HFFc6 (cell line): ENCODE measurements at places on chromosomes 11 and 22.

DNA sequence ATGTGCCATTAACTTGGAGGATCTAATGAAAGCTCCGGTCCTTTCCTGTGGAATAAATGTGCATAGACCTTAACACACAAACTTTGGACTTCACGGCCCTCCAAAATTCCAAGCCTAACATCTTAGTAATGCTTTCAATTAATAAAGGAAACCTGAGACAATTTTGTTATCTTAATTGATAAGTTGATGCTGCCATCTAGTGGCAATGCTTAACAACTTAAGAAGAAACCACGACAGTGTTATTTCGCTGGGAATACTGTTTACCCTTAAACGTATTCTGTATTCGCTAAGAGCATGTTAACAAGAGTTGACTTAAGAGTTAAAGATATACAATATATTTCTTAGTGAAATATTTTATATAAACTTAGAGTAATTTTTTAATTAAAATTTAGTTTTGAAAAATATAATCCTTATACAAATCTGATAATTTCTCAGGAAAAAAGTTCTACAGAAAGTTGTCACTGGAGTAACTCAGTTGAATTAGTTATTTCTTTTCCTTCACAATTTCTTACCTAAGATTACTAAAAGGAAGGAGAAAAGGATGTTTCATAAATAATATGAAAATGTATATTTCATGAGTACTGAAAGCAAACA is 35.0 kb upstream of the OR9G4 start:
- peak; percentile 35 for DNase-seq

DNA sequence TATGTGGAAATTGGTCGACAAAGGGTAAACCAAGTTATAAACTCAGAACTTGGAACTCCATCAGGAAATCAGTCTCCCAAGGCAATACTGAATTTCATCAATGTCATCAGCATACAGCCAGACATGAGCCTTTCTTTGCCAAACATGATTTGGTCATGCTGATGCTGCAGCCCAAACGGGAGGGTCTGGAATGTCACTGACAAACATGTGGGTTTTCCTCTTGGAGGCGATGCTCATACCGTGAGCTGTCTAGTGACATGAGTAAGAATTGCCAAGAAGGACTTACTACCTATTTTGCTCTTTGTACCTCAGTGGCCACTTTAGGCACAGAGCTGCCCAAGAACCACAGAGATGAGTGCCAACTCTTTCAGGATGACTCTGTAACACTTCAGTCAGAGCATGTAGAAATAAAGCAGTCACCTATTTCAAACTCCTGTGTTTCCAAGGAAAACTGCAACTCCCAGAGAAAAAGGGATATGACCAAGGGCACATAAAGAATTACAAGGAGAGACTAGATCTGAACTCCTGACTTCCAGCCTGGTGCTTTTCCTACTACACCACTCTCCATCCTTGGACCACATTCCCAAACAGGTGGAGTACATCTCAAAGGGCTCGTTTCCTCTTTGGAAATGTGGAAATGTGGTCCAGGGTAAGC is 24.3 kb upstream of the MRGPRX2 start:
- no peak for DNase-seq

DNA sequence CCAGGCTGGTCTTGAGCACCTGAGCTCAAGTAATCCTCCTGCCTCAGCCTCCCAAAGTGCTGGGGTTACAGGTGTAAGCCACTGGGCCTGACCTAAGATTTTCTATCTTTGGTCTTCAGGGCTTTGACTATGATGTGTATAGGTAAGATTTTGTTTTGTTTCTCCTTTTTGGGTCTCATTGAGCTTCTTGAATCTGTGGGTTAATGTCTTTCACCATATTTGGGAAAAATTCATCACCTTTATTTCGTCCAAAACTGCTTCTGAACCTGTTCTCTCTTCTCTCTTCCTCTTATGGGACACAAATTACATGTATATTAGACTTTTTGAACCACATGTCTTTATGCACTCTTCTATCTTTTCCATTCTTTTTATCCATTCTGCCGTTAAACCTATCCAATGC is 100.4 kb downstream of the OSBP2 start:
- DNase-seq = no peak

DNA sequence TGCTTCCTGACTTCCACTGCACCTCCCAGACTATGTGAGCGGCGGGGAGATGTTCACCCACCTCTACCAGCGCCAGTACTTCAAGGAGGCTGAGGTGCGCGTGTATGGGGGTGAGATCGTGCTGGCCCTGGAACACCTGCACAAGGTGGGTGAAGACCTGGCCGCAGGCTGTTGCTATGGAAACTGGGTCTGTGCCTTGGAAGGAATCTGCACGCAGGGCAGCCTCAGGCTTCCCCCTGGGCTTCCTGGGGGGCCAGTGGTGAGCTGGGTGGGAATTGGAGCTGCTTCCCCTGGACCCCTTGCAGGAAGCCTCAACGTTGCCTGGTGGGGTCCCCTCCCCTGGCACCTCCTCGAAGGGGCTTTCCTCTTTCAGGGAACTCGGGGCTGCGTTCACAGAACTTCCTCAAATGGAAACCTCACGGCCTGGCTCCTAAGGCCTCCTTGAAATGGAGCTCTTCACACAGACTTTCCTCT is 1.5 kb downstream of the RPS6KA4 start:
- no peak for DNase-seq

DNA sequence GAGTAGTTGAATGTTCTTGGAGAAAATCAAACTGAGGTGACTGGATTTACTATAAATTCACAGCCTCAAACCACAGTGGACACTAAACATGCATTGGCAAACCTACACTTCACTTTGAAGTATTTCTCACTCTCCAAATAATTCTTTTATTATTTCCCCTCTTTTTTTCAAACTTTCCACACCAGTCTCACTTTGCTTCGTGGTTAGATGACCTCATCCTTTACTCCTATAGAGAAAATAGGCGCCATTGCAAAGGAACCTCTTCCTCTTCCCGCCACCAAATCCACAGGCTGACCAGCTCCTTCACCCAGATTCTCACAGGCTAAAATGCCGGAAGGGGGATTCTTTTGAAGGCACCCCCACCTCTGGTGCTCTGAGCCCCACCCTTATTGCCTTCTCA is 33.4 kb downstream of the HTR3A start:
- DNase-seq = no peak

- DNase-seq = no peak
Observed at GRCh38 chr11:35878741-35879140, 65.1 kb upstream of the LDLRAD3 start.

DNA sequence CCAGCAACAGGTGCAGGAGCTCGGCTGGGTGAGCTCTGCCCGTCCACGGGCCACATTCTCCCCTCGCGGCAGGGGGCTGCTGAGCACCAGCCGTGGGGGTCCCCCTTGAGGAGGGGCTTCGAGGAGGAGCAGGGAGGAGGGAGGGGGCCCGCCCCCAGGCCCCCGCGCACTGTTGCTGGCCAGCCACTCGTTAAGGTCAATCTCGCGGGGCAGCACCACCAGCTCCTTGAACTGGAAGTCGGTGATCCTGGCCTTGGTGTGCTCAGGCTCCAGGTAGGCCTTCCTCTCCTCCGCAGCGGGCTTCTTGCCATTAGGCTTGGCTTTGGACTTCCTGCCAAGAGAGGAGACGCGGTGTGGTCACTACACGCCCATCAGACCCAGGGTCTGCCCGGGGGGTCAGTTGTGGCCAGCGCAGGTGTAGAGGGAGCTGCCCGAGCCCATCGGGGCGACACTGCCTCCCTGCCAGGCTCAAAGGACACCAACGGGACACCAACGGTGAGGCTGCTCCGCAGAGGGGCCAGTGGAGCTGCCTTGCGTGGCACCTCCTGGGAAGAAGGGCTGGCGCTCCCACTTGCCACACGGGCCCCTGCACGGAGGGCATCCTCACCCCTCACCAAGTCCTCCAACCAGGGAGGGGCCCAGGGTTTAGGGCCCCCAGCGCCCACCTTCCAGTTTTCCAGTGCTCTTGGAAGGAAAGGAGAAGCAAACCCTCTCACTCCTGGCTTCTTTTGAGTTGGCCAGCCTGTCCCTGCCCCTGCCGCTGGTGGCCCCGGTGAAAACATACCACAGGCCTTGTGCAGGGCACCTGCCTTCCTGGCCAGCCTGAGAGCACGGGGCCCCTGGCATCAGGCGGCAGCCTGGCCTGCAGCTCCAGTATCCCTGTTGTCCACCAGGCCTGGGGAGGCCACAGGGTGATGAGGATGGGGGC is 5.8 kb downstream of the MOB2 start:
- no peak for DNase-seq

DNA sequence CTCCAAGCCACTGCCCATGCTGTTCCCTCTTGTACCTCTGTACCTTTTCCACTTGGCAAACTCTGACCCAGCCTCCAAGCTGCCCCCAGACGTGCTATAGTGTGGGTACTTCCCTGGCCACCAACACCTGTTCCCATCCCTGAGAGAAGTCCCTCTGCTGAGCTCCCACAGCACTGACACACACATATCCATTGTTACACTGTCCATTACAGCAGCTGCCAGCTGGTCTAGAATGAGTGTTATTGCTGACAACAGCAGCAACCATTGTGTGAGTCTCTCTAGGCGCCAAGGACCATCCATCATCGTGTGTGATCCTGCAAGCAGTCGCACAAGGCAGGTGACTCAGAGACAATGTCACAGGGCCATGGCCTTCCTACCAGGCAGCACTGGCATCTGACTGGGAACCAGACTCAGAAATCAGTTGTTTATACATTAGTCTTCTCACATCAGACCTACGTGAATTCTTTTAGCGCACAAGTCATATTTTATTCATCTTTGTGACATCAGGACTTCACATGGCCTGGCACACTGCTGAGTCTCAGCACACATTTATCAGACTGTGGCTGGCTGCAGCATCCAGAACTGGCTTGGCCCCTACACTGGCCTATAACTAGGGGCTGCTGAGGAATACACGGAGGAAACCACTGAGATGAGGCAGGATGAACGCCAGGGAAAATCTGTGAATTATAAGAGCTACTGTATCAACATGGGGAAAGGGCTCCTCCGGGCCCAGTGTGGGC is 56.4 kb downstream of the SGSM3 start:
- DNase-seq = no peak

DNA sequence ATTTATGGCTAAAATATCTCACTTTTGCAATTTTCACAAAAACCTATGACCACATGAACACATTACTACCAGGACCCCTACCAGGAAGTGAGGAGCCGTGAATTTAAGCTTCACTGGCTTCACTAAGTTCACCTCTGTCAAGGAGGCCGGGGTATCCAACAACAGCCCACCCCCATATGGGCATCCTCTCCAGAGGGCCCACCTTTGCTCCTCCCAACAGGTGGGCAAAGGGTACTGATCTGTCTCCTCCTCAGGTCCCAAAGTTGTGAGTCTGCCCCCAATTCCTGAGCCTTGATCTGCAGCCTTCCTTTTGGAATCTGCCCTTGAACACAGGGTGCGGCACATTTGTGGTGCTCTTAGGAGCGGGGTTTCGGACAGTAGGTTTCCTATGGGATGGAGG is 66.9 kb downstream of the OTOG start:
- no peak for DNase-seq

DNA sequence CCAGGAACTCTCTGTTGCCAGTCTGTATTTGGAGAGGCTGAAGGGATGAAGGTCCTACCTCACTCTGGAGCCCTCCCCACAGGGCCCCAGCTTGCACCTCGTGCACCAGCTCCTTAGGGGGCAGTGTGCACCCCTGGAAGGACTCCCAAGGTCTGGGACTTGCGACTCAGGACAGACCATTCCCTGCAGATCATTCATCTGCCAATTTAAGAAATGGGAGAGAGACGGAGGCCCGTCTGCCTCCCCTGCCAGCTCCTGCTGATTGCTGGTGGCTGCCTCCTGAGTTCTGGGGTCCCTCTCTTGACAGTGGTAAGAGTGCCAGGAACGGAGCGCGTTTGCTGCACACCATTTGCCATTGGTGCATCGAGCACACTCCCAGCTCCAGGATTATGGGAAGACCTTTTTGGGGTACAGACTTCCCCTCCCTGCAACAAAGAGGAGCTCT is 27.4 kb upstream of the MALAT1 start:
- DNase-seq = peak; percentile 74

GRCh38 chr11:122954455-122954854 is 27.2 kb downstream of the BSX start:
- no peak for DNase-seq

DNA sequence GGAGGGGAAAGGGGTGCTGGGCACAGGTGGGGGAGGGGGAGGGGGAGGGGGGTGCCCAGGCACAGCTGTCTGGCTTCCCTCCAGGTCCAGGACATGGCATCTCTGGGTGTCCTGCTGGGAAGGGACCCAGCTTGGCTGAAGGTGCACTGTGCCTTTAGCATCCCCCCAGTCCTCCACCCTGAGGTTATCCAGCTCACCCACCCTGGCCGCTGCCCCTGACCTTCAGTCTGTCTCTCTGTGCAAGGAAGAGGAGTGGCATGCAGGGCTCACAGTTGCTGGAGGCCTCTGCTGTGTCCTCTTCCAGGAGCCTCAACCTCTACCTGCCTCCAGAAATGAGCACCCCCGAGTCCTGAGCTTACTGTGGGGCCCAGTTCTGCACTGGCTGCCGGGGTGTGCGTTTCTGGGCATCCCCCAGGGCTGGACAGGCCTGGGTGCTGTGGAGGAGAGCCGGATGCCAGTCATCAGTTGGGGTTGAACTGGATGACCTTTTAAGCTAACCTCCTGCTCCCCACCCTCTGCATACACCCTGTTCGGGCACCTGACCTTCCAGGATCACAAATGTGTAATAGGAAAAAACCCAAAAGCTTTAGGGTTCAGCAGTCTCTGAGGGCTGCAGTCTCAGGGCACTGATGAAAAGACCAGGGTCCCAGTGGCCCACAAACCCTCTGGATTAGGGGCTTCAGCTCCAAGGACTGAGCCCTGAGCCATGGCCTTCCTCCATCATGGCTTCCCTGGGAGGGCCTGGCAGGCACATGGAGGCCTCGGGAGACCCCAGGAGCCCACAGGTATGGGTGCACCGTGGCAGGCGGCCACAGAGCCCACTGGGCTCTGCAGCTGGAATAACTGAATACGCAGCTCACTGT is 9.6 kb upstream of the CTSD start:
- no peak for DNase-seq

DNA sequence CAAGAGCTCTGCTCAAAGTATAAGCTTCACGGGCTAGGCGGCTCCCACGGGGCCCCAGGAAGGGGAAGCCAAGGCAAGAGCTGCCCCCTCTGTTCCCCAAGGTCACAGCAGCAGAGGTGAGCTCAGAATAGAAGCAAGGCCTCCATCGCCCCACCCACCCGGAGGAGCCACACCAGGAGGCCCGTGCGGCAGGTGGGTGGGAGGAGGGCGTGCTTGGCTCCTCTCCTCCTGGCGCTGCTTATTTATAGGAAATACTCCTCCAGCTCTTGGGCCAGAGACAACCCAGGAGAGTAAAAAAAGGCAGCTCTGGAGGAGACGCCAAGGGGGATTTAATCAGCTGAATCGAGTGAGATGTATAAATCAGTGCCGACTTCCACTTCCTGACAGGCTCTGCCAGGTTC is 87.8 kb downstream of the FEZ1 start:
- DNase-seq = no peak

GRCh38 chr22:30865656-30866055 is 102.9 kb downstream of the MORC2 start:
- no peak for DNase-seq

DNA sequence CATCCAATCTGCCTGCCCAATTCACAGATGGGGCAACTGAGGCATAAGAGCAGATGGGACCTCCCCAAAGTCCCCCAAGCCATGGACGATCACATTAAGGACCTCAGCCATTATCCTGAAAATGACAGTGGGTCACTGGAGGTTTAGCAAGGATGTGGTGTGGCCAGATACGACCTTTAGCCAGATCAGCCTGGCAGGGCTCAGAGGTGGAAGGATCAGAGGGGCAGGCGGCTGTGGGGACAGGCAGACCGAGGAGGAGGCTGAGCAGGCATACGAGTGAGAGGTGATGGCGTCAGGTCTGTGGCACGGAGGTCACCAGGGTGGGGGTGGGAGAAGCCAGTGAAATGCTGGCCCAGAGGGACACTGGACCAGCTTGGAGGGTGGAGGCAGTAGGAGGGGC is 14.1 kb upstream of the TMPRSS6 start:
- DNase-seq = no peak
